ENCODE measurements at places on chromosomes 5 and 9.

GRCh38 chr9:127182901-127183746, 60.7 kb upstream of the ANGPTL2 start:
- no peak for DNase-seq

DNA sequence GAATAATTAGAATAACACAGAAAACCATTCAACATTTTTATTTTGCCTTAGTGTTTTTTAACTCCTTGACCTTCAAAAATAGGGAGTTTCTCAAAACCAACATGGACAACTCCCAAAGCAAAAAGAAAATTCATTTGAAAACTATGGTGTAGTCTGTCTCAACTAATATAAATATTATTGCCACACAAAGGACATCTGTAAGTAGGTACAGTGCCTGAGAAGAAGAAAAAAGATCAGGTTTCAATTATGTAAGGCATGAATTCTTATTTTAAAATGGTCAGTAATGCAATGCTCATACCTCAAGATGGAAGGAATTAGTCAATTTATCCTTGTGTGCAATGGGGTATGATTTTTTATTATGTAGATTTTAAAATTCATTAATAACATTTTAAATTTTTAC, 109.6 kb upstream of the CNTLN start:
- DNase-seq: no peak

DNA sequence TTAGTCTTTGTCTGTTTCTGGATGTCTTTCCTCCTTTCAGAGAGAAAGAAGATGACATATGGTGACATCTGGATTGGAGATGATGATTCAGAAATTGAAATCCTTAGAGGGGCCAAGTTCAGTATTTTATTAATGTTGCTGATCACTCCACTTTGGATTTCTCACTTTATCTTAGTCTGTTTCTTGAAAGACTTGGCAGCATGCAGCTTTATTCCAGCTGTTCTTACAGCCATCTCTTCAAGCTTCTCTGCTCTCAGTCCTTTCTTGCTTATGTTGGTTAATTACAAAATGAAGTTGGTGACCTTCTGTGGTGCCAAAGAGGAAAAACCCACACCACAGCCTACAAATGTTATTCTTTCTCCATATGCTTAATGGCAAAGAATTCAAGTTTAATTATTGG, 62.1 kb downstream of the SNCAIP start:
- DNase-seq: no peak

DNA sequence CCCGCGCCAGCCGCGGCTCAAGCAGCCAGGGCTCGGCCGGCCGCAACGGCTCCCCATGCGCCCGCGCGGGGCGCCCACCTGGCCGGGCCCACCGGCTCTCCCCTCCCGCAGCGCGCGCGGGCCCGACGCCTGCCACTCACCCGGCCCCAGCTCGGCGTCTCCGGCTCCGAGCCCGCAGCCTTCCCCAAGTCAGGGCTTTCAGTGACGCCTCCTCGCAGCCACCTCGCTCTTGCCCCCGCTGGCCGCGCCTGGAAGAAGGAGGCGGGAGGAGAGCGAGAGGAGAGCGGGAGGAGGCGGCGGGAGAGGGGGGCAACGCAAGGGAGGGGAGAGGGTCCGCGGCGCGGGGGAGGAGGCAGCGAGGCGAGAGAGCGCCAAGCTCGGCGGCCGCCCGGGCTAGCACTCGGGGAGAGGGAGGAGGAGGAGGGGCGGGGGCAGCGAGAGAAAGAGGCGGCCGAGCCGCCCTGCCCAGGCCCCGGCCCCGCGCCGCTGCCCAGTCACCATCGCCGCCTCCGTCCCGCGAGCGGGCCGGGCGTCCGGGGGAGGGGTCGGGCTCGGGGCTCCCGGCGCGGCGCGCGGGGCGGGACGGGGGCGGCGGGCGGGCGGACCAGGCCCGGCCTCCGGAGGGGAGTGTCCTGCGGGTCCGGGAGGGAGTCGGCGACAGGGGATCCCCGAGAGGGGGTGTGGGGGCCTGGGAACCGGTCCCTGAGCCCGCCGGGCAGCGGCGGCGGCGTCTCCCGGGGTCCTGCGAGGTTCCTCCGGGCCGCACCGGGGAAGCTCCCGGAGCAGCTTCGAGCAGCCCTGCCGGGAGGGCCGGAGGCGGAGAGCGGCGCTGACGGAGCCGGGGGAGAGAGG, at the start of gene LHFPL2:
Gene LHFPL2, minus strand, starts transcription at position 414 of the 852 bp plus-strand sequence. CDS start 138,559 bp downstream, outside the sequence.
- DNase-seq: peak; percentile 27

- DNase-seq: no peak
Measured at GRCh38 chr5:15440434-15440833, 59.5 kb upstream of the FBXL7 start.

DNA sequence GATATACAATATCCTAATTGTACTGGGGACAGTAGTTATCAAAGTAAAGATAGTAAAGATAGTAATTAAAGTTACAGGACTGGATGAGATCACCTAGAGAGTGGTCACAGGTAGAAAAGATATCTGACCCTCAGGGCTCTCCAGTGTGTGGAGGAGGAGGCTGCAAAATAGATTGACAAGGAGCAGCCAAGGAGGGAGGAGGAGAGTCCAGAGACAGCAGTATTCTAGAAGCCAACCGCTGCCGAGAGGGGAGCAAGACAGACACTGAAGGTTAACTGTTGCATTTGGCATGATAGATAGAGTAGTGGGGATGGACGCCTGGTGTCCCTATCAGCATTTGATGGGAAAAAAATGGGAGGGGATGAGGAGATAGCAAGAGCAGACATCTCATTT, 17.0 kb upstream of the F2RL1 start:
- DNase-seq: no peak

DNA sequence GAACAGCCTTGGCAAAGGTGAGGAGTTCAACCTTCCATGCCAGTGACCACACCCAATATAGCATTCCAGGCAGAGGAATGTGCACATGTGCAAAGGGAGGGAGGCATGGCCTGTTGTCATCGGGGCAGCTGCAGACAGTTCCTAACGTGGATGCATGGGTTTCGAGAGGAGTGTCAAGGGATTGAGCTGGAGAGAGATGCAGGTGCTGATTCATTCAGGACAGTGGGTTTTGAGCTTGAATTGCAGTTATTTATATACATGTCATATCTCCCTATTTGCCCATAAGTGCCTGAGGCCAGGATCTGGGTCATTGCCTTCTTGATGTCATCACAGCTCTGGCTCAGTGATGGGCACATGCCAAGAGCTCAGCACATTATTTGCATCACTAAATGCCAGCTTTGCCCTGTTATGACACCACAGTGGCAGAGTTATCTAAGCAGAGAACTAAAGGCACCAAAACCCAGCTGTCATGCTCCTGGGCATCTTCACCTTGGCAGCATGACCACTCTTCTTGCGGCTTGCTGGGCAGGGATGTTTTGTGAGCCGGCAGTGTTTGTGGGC, 278.0 kb downstream of the NTRK2 start:
- no peak for DNase-seq

- DNase-seq: no peak
Measured at GRCh38 chr5:137336565-137337120, 162.5 kb downstream of the SPOCK1 start.

GRCh38 chr5:180296771-180297170, 4.9 kb upstream of the MAPK9 start:
- DNase-seq: no peak

GRCh38 chr9:135582966-135583687, 21.6 kb downstream of the PAEP start:
- DNase-seq: no peak

GRCh38 chr9:21708260-21708711, 94.2 kb upstream of the MTAP start:
- DNase-seq: no peak

DNA sequence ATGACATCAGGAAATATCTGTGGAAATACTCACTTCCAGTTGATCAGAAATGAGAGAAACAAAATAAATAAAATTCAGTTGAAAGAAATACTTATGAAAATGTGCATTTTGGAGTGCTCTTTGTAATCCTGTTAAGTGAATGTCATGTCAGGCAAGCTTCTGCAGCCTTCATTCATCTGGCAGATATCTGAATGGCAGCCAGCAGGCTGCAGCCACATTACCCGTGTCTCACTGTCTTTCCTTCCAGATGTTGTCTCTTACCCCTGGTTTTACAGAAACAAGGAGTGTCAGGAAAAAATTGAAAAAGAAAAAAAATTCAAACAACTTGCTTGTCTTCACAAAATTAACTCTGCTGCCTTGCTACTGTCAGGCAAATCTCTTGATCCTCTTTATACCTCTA, 445.0 kb upstream of the RIOK2 start:
- no peak for DNase-seq

GRCh38 chr5:39709032-39709431, 284.3 kb upstream of the DAB2 start:
- DNase-seq: no peak

GRCh38 chr9:69745716-69746437, 13.9 kb downstream of the PTAR1 start:
- DNase-seq: no peak
